Activated naive CD4-positive, alpha-beta T cell (primary cell): ENCODE measurements at places on chromosomes 6 and 20.

GRCh38 chr6:20463396-20463795, 61.7 kb downstream of the E2F3 start:
- DNase-seq, result no peak

- DNase-seq, result no peak
Observed at GRCh38 chr6:138052783-138053182, 54.4 kb downstream of the PERP start.

DNA sequence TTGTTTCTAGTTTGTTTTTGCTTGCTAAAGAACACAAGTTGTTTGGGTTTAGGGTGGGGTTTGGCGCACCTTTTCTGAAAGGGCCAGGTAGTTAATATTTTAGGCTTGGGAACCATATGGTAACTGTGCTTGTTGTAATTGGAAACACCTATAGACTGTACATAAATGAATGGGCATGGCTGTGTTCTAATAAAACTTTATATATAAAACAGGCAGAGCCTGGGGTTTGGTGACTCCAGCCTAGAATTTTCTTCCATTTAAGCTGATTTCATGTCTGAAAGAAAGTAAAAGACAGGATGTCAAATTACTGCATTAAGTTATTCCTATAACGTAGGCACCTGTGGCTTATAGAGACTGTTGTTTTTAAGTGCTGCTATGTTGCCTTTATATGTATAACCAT, 36.1 kb upstream of the MAPK13 start:
- DNase-seq, result no peak

- DNase-seq, result no peak
Observed at GRCh38 chr6:34374508-34374907, 18.0 kb downstream of the NUDT3 start.

- no peak for DNase-seq
Observed at GRCh38 chr6:149831308-149831820, 32.8 kb downstream of the LRP11 start.

- DNase-seq, result no peak
Observed at GRCh38 chr6:88920774-88921733, 42.4 kb downstream of the RNGTT start.

DNA sequence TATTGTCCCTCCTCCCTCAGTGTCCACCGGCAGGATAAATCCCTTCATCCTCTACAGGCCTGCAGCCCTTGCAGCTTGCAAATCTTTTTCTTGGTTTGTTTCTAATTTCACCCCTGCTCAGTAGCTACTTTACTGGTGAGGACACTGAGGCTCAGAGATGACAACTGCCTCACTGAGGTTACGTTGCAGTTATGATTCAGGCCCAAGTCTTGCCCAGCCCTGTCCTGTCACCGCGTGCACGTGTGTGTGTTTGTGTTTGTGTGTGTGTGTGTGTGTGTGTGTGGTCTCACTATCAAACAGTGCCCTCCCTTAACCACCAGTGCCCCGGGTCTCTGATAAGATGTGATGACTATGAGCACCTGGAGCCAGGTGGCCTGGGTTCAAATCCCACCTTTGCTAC, 21.1 kb downstream of the FAM110A start:
- DNase-seq, result no peak

- no peak for DNase-seq
Observed at GRCh38 chr20:8456765-8457164, 324.7 kb downstream of the PLCB1 start.

DNA sequence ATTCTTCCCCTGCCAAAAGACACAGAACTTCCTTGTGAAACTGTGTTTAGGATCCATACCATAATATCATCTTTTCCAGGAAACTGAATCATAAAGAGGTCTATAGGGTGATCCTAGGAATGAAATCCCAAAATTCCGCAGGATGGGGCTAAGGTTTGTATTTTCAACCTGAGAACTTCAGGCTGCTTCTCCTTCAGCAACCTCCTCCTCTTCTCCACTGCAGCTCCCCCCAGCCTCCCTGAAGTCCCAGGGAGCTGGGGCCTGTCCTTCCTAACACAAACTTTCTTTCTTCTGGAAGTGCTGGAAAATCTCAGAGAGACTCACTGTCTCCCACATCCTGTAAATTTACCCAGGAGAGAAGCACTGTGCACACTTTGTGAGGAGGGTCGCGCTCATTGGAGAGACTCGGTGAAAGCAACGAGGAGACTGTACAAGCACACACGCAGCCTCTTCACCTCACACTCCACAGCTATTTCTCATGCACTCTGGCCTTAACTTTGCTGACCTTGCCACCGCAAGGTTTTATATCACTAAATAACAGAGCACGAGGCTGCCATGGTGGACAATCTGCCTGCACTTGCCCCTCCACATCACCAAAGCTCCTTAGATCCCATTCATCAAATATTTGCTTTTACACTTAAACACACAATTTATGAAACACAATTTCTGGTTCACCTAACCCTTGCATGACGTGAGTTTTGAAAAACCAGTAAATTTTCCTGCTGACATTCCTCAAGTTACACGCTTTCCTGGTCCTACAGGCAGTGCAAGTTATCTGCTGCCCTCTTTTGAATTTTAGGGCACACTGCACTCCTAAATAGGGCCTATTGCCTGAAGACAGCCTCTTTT, 14.3 kb downstream of the ID4 start:
- DNase-seq, result no peak

DNA sequence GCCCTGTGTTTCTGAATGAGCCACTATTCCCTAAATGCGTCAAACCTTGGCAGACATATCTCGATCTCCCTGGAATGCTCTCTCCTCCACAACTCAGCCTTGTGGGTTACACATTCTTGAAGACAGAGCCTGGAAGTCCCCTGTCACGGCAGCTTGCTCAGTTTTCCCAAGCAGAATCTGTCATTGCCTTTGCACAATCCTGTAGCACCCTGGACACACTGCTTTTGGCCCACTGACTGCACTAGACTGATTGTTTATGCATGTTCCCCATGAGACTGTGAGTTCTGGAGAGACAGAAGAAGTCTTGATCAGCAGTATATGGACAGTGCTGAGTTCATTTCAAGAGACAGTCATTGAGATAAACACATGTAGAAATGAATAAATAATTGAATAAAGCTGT, 406.7 kb downstream of the CD83 start:
- no peak for DNase-seq

DNA sequence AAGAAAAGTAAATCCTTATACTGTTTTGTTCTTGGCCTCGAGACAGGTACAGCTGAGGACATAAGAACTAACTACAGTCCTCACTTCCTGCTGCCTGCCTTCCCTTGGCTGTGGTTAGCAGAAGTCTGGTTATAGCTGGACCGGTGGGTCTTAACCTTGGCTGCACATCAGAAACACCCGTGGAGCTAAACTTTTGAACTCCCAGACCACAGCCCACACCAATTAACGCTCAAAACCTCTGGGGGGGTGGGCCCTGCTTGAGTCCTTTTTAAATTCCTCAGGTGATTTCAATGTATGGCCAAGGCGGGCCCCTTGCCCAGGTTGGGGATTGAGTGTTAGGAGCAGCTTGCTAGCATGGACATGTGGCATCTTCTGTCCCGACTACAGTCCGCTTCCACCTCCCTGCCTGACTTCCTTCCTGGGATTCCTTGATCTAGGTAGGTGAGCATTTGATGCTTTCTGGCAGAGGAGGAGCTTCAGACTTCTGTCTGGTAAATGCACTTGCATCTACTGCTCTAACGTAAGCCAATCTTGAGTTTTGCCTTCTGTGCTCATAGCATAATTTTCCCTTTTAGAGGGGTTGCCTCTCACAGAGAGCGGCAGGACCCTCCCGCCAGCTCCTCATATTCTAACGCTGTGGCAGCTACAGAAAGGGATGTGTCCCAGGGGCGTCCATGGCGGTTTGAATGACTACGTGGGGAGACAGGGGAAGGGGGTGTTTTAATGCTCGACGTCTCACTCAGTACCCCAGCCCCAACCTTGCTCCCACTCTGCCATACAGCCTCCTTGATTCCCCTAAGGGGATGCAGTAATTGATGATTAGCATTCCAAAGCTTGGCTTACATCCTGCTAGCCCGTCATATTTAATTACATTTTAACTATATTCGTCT, 390.1 kb downstream of the ZFAND3 start:
- DNase-seq, result no peak

DNA sequence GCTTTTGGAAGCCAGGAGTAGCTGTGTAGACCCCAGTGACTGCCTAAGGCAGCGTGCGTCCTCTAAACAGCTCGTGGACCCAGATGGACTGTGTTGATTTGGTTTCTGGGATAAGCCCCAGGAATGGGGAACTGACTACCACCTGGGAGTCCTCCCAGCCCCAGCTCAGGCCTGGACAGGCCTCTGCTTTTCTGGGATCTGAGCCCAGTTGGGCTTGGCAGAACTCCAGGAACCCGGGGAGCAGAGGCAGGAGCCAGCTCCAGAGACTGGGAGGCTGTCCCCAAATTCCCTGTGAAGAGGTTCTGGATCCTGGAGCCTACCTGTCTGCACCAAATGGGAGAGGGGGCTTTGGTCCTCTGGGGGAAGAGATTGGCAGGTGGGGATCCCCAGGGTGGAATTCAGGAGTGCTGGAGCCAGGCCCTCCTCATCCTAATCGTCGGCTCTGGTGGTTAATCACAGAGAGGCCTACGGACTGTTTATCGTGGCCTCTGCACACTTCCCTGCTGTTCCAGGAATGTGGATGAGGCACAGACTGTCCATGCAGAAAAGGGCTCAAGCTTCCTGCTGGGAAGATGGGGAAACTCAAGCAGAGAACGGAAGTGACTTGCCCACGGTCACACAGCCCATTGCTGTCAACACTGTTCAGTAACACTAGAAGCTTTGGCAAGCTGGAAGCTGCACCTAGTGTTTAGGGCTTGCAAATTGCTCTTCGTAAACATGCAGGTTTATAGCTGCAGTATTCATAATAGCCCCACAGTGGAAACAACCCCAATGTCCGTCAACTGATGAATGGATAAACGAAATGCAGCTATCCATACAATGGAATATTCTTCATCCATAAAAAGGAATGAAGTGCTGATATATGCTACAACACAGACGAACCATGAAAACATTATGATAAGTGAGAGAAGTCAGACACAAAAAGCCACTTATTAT, 100.6 kb downstream of the KCNB1 start:
- DNase-seq, result no peak

GRCh38 chr6:41573276-41573675, 27.1 kb downstream of the FOXP4 start:
- no peak for DNase-seq

- peak; percentile 19 for DNase-seq
Observed at GRCh38 chr20:52312132-52312729, 120.7 kb upstream of the ZFP64 start.

DNA sequence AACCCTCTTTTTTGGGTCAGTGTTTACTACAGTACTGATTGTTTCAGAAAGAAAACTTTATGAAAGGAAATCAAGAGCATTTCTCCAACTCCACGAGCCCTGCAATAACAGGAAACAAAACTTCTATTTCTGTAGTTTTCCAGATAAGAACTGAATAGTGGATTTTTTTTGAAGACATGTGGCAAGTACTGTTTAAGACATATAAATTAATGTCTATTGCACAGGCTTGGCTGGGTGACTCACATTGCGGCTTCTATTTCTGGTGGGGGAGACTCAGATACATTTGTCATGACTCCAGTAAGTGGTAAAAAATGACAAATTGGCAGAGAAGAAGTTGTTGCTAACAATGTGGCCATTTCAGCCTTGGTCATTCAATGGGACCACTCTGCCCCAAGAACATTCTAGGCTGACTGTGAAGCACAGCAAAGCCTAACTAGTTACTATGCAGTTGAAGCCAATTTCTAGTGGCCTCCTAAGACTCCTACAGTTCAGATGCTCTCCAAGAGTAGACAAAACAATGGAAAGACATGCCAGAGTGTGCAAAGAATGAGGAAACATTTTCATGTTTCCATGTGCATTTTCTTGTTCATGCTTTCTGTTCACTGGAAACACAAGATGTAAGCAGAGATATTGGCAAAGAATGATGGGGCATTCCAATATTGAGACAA, 200.9 kb downstream of the EDN1 start:
- DNase-seq, result no peak

- DNase-seq, result no peak
Observed at GRCh38 chr6:168305096-168305749, 14.4 kb downstream of the DACT2 start.

- no peak for DNase-seq
Observed at GRCh38 chr6:52504782-52505136, 72.1 kb downstream of the TRAM2 start.
